ENCODE measurements at places on chromosomes 2 and 18.

GRCh38 chr2:14322306-14322705 is 310.2 kb upstream of the LRATD1 start:
- no peak for DNase-seq

DNA sequence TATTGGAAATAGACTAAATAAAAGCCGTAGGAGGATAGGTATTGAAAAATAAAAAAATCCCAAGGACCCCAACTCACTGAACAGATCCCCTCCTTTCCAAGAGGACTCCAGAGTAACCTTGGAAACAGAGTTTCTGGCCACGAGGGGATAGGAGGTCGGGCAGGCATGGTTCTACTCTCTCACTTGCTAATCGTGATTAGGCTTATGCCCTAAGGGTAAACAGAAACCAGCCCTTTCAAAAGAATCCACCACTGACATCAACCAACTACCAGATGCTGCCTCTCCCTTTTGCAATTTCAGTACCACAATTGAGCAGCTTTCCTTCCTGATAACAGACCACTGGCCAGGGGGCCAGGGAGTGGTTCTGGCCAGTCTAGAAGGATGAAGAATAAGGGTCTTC is 477.8 kb downstream of the EIPR1 start:
- DNase-seq: no peak

GRCh38 chr2:62591491-62591890 is 85.5 kb upstream of the TMEM17 start:
- no peak for DNase-seq

DNA sequence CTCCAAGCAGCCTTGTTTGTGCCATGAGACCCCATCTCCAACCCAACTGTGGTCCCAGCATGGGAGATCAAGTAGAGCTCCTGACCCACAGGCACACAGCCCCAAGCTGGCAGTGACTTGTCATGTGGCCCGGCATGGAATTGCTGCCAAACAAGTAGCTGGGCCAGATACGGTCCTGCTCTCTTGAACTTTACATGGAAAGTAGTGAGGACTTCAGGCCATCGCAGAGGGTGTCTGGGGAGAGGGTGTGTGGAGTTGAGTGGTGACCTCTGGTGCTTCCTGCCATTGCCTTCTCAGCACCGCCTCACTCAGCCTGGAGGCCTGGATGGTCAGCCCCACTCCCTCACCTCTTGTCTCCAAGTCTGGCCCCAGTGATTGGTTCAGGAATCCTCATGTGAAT is 10.9 kb upstream of the SLC4A3 start:
- DNase-seq: no peak

GRCh38 chr2:58865436-58865835 is 624.3 kb upstream of the FANCL start:
- no peak for DNase-seq

- DNase-seq: no peak
Measured at GRCh38 chr2:60489289-60489688, 64.2 kb downstream of the BCL11A start.

GRCh38 chr2:202113571-202114142 is 40.6 kb downstream of the KIAA2012 start:
- peak; percentile 96 for DNase-seq

DNA sequence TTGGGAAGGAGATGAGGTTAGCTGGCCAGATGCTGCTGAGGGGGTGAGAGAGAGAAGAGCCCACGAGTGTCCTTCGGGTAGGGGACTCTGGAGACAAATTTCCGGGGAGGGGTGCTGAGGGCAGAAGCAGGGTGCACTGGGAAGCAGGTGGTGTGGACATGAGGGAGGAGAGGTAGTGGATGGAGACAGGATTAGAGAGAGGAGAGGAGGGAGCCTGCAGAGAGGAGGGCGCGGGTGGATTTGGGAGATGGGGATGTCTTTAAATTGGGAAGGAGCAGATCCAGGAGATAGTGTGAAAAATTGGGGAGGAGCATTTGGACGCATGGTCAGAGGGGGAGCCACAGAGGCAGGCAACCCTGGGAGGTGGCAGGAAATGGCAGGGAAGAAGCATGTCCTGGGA is 154.7 kb downstream of the DYSF start:
- no peak for DNase-seq

- DNase-seq: no peak
Measured at GRCh38 chr2:237815637-237816036, 17.1 kb downstream of the RBM44 start.

Data from GM23248 (cell line).